Activated T-cell treated with anti-CD3 and anti-CD28 coated beads, Interleukin-2, amount 50 U/mL, for 72 hours (primary cell): ENCODE measurements at places on chromosomes 4 and X. TPM values are rescaled to one million over a fixed set of nuclear protein-coding genes. Genes with fewer than 3 reads are reported as not detected.
A peak's percentile ranks its signal among the peaks of the same experiment; 100 is the strongest.

DNA sequence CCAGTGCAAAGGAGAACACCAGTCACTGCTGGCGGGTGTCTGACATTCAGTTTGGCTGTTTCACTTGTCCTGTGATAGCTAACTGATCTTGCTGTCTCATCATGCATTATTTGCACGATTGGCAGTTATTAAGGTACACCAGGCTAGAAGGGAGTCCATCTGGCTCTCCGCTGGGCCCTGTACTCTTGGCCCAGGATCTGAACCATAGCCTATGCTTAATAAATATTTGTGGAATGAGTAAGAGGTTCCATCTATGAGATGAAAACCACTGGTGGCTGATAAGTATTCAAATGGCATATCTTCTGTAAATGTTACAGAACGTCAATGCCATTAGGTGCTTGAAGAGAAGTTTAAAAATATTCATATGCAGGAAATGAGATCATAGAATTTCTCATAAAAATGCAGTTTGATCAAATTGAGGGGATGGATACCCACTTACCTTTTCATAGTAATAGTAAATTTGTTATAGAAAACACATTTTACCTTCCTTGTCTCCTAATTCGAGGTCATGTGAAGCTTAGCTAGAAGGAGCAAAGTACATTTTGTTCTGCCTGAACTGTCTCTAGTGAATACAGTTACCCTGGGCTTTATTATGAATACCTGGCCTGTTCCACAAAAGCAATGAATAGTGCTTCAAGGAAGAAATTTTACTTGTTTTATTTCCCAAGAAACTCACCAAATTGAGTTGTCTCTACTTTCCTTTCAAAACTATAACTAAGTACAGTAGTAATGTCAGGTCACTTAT, 213.5 kb downstream of the CBR4 start:
- no peak for DNase-seq

GRCh38 chrX:109707319-109707718, 25.7 kb downstream of the ACSL4 start:
- no peak for DNase-seq

GRCh38 chrX:13327666-13328065, 7.8 kb upstream of the ATXN3L start:
- no peak for DNase-seq

GASK1B gene
- not detected for total RNA-seq

DNA sequence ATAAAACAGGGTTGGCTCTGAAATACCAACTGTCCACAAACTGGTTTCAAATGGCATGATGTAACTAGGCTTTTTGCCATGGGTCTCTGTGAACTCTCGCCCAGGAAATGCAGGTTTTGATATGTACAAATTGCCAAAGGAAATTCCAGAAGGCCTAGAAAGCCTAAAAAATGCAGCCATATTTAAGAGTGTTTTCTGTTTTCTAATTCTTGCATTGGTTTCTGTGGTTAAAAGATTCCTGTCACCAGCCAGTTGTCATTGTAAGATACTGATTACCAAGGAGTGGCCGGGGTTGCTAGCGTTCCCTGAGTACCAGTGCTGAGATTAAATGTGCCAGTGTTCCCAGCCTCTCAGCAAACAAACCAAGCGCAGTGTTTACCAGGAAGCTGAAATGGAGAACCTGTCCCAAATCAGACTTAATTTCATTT, 53.9 kb upstream of the SORBS2 start:
- no peak for DNase-seq

- DNase-seq = no peak
Observed at GRCh38 chr4:38132843-38133662, 172.9 kb downstream of the PTTG2 start.

DNA sequence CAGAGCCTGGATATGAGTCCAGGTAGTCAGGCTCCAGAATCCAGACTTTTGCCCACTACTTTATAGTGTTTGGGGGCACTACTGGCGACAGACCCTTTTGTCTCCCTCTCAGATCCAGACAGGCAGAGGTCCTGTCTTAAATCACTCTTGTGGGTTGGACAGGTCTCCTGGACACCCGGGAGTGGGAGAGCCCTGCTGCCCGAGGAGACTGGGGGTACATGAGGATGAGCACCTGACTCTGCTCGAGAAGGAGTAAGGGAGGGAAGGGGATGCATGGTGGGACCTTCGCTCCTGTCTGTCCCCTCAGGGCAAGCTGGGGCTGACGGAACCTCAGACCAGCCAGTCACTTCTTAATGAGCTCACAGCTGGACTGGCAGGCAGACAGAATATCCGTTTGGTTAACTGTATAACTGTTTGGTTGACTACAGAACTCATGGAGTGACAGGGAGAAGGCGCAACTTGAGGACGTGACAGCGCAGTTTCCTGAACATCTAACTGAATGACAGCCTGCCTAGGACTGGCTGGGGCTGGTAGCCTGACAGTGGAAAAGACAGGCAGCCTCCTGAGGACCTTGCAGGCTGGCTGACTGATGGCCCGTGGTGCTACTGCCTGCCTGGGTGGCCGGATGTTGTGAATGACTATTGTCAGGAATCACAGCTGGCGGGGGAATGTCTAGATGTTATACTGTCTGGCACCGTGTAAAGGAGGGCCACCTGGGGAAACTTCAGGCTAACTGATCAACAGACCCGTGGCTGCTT, 1.6 kb upstream of the SUV39H1 start:
- no peak for DNase-seq

- DNase-seq = no peak
Observed at GRCh38 chrX:133321451-133321850, 93.8 kb downstream of the GPC4 start.

DNA sequence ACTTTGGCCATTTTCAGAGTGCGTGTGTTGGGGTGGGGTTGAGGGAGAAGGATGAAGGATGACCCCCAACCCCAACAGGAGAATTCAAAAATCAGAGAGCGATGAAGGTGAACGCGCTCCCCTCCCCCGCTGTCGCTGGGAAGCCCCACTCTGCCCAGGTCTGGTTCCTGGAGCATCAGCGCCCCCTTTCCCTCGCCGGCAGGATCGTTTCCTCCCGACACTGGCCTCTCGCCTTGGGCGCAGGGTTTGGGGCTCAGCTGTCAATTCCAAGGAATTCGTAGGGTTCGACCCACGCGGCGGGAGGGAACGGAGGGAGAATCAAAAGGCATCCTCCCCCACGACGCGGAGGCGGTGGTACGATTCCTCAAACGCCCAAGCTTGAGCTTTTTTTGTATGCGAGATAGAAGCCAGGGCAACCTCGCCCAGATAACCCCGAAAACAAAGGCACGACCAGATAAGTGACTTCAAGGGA, 1.0 kb upstream of the PDGFRA start:
- DNase-seq = peak; percentile 68

DNA sequence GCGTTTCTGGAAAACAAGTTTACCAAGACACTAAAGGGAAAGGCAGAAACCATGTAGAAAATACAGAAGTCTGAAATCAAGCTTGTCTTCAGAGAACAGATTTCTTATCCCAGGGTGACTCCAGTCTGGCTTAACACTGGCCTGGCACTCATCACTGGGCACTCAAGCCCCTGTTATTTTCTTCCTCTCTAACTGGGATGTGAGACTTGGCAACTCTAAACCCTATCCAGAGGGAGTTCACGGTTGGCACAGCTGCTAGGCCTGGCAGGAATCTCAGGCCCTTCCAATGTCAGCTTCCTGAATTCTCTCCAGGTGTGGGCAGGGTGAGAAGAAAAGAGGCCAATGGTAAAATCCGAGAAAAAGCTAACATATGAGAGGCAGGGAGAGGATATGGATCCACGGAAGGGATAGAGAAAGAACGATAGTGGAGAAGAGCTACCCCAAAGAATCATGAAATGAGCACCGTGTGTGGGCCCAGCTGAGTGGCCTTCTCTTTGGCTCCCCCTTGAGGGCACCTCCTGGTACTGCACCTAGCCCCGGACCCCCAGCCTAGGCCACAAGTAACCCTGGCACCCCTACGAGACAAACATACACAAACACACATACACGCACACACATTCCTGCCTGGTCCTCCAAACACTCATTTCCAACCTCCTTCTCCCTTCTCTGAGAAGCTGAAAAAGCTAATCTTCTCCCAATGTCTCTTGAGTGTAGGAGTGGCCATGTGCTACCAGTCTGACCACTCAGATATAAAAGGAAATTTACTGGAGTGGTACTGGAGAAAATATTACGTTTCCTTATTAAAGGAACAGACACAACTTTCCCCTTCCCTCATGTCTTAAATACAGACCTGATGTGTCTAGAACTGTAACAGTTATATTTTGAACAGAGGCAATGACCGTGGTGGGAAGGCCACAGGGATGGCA, 16.6 kb upstream of the PTCHD1 start:
- peak; percentile 47 for DNase-seq

- no peak for DNase-seq
Observed at GRCh38 chr4:98961770-98962169, 32.8 kb upstream of the EIF4E start.

SNCA gene
- 0.37 TPM for total RNA-seq

KIF4A gene
- total RNA-seq = 28.7 TPM

GRCh38 chr4:177301126-177301639, 8.5 kb upstream of the NEIL3 start:
- DNase-seq = no peak

GAGE12E gene
- not detected for total RNA-seq

GRCh38 chrX:72715546-72715945, 1.4 kb upstream of the PHKA1 start:
- no peak for DNase-seq

C4orf51 gene
- total RNA-seq = not detected

DNA sequence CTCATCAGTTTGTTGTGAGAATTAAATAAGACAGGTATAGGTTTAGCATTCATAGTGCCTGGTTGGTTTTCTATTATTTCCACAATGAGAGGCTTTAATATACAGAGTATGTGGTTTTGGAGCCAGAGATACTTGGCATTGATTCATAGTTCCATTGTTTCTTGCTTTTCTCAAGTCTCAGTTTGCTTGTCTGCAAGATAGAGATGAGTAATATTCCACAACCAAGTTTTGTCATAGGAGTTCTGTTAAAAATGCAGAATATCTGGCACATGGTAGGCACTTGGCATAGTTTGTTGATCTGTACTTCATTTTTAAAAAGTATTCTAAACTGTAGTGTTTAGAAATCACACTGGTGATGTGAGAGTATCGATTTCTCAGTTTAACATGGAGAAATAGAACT, 37.5 kb upstream of the EDA2R start:
- DNase-seq = no peak

DNA sequence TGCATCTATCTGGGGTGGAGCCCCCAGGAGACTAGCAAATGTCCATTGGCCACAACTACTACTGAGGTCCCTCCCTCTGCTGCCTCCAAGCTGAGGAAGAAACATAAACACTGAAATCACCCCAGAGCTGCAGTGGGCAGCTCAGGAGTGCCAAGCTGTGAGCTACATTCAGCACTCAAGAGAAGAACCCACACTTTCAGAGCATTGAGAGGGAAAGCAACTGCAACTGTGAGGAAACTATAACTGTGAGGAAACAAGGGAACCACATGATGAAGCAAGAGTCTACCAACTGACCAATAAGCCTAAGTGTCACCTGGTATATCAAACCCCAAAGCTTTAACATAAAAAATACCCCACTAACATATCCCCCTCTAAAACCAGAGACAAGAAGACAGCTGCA, 373.5 kb upstream of the TACR3 start:
- DNase-seq = no peak

ABCG2 gene
- total RNA-seq = 2.3 TPM

OR13H1 gene
- not detected for total RNA-seq

FATE1 gene
- total RNA-seq = not detected

RNF150 gene
- 0.10 TPM for total RNA-seq

TMEM31 gene
- 0.46 TPM for total RNA-seq

MAGEB10 gene
- total RNA-seq = not detected

GRCh38 chrX:139945075-139945474, 12.2 kb upstream of the ATP11C start:
- no peak for DNase-seq

DNA sequence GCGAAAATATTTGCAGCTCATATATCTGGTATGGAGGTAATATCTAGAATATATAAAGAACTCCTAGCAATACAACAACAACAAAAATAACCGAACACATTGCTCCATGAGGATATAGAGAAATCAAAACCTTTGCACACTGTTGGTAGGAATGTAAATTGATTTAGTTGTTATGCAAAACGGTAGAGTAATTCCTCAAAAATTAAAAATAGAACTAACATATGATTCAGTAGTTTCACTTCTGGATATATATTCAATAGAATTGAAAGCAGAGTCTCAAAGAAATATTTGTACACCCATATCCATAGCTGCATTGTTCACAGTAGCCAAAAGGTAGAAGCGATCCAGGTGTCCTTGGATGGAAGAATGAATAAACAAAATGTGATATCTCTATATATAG, 203.0 kb upstream of the CNKSR2 start:
- no peak for DNase-seq

DNA sequence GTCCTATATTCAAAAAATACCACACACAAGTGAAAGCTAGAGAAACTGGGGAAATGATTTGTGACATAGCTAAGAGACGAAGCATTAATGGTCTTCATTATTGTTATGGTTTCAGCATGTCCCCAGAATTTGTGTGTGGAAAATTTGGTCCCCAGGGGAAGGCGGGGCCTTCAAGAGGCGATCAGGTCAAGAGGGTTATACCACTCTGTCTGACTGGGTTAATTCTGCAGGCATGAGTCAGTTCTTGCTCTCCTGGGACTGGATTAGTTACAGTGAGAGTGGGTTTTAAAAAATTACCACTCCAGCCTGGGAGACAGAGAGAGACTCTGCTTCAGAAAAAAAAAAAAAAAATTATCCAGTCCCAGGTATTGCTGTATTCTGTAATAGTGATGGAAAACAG, 2.1 kb upstream of the MTNR1A start:
- DNase-seq = no peak

GPR119 gene
- not detected for total RNA-seq

MTNR1A gene
- not detected for total RNA-seq

GRCh38 chrX:105765691-105766090, 56.6 kb upstream of the NRK start:
- no peak for DNase-seq
